ENCODE measurements at places on chromosomes 4 and X.

- no peak for DNase-seq
Observed at GRCh38 chr4:125520258-125520990, 205.7 kb downstream of the FAT4 start.

DNA sequence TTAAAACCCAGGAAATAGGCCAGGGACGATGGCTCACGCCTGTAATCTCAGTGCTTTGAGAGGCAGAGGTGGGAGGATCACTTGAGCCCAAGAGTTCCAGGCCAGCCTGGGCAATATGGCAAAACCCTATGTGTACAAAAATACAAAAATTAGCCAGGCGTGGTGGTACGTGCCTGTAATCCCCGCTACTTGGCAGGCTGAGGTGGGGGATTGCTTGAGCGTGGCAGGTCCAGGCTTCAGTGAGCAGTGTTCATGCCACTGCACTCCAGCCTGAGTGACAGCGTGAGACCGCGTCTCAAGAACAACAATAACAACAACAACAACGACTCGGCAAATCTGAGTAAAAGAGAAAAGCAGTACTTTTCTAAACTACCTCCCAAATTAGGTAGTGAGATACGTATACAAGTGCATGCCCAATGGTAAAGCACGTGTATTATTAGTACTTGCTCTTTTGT, 13.0 kb upstream of the NDUFC1 start:
- DNase-seq, result no peak

- no peak for DNase-seq
Observed at GRCh38 chrX:56765811-56766553, 36.9 kb downstream of the NBDY start.

GRCh38 chr4:173834151-173834550, 304.1 kb upstream of the HAND2 start:
- DNase-seq, result no peak

- DNase-seq, result no peak
Observed at GRCh38 chr4:8676676-8677075, 84.1 kb downstream of the CPZ start.

DNA sequence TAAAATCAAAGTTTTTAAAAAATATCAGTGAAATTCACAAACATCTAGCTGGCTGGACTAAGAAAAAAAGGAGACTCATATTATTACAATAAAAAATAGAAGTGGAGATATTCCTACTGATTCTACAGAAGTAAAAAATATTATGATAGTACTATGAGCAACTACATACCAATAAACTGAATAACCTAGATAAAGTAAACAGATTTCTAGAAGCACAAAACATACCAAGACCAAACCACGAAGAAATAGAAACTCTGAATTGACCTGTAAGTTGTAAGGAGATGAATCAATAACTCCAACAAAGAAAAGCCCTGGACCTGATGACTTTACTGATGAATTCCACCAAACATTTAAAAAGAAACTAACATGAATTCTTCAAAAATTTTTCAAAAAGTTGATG, 867.3 kb downstream of the PCDH18 start:
- no peak for DNase-seq

All from NCI-H1105 treated with DMSO at 0.1 percent for 48 hours (cell line).